ENCODE measurements at places on chromosomes 3 and 15.

GRCh38 chr3:14228681-14229470, 50.3 kb downstream of the LSM3 start:
- DNase-seq, result no peak

DNA sequence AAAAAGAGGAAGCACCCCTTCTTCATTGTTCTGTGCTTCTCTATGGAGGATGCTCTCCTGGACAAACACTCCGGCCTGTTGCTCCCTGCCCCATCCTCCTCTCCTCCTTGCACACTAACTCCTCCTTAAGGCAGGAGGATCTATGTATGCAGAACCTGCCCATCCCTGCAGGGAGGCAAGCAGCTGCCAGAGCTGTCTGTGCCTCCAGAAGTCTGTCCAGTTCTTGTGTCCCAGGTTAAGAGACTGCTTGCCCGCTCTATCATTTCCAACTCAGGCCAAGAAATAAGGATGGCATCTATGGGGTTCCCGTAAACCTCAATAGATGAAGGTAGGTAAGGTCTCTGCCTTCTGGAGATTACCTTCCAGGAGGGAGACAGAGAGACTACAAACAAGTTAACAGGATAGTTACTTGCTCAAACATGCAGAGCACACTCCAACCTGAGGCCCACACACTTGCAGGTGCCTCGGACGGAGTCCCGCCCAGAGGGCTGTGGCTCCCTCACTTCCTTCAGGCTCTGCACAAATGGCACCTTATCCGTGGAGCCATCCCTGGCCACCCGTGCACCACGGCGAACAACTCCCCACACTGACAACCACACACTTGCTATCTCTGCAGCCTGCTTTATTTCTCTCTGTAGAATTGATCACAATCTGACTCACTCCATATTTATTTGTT, 6.9 kb downstream of the XXYLT1 start:
- no peak for DNase-seq

GRCh38 chr15:30882849-30883433, 20.8 kb upstream of the FAN1 start:
- DNase-seq, result peak; percentile 12

GRCh38 chr15:101425787-101426365, 63.6 kb downstream of the PCSK6 start:
- no peak for DNase-seq

DNA sequence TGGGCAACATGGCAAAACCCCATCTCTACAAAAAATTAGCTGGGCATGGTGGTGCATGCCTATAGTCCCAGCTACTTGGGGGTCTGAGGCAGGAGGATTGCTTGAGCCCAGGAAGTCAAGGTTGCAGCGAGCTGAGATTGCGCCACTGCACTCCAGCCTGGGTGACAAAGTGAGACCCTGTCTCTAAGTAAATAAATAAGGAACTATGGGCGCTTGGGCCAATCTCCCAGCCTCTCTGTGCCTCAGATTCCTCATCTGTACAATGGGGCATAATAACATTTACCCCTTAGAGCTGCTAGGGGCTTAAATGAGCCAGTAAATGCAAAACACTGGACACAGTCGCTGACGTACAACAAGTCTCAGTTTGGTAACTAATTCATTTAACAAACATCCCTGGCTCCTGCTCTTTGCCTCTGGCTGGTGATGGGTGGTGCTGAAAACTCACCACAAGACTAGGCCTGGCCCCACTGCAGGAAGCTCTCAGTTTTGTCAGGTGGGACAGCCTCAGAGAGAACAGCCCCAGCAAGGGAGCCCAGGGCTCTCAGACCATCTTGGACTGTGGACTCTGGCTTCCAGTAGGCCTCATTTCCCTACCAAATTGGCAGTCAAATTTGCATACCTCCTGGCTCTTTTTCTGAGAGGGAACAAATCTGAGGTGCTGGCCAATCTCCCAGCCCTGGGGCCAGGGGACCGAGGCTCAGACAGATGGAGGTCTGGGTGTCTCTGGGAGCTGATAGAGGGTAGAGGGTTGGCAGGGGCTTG, 6.4 kb upstream of the TBC1D2B start:
- DNase-seq, result no peak

Data from activated CD4-positive, alpha-beta T cell treated with anti-CD3 and anti-CD28 coated beads, Interleukin-2, Interleukin-4, amounts not matched to agents 100 ng/mL and 50 ng/mL, durations not matched to agents 16 hours and 8 hours (primary cell).